ENCODE measurements at places on chromosomes 2 and 18.
A peak's percentile ranks its signal among the peaks of the same experiment; 100 is the strongest.

GRCh38 chr2:111694700-111695101 is 189.3 kb downstream of the ANAPC1 start:
- no peak for DNase-seq

GRCh38 chr2:200961674-200962073 is 1.8 kb downstream of the ORC2 start:
- DNase-seq: no peak

DNA sequence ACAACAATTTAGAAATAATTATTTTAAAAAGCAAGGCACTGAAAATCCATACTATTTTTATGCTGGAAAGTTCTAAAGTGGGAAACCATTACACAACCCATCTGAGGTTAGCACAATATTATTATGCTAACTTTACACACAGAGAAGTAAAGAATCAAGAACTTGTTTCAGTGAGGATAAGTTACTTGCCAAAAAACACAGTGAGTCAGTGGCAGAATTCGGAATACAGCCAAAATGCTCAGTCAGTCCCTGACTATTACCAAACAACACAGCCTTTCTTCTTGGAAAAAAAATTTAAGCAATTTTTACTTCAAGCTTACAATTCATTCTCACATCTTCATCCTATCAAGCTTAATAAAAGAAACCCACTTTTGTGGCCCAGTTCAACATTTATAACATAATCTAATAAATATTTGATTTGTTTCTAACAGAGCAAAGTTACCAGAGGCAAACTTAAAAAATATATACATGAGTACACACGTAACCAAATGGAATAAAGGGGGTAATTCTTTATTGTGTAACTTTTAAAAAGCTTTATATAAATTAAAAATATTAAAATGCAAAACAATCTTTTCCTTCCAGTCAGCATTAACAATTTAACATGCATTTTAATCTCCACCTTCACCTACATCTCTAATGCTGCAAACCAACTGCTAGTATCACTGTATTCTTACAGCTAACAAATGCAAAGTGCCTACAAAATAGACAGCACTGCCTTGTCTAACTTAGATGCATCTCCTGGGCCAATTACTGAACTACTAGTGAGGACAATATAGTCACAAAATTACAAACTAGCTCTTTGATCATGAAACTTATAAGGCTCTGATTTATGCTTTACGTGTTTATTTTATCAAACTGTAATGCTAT is 55.2 kb downstream of the CCDC88A start:
- DNase-seq: peak; percentile 2

- DNase-seq: no peak
Observed at GRCh38 chr2:206457188-206457634, 13.9 kb downstream of the ADAM23 start.

Data from erythroblast (primary cell).